SIG-M5 (cell line): ENCODE measurements at places on chromosomes 3 and 15.

DNA sequence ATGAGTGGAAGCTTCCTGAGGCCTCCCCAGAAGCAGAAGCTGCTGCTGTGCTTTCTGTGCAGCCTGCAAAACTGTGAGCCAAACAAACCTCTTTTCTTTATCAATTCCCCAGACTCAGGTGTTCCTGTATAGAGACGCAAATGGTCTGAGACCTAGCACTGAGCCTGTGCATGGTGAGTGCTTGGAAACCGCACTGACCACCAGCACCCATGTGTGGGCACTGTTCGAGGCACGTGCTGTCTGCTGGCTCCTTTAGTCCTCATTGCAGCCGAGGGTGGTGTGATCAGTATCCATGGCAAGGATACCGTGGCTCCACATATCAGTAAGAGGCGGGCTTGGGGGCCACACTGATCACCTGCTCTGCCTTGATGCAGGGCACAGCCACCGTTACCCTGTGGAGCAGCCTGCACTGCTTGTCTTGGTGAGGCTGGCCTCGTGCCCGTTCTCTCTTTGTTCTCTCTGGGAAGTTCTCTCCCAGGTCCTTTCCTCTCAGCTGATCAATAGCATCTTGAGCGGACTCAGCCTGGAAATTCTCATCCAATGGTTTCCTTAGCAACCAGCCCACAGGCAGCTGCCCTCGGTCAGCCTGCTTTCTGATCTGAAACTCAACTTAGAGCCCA lies 101.0 kb downstream of the PLXNA1 start:
- DNase-seq = no peak

- no peak for DNase-seq
Observed at GRCh38 chr3:111796566-111796965, 62.5 kb upstream of the PHLDB2 start.

DNA sequence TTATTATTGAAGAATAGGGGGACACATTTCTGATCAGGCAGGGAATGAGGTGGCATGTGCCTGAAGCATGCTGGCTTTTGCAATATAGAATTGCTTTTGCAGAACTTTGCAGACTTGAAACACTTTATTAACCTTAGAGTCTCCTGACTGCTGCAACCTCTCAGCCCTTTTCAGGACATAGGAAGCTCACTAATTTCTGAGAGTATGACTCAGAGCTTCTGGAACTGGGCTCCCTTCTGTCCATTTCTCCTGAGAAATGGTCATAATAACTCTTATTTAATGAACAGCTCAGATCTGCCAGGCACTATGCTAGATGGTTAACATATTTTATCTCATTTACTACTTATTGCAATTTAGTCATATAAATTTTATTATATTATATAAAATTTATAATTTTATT lies 38.6 kb upstream of the DGKG start:
- DNase-seq = no peak

- DNase-seq = no peak
Observed at GRCh38 chr3:42159706-42160472, 68.7 kb downstream of the TRAK1 start.

- no peak for DNase-seq
Observed at GRCh38 chr3:47379411-47379899, 1.4 kb upstream of the PTPN23 start.

DNA sequence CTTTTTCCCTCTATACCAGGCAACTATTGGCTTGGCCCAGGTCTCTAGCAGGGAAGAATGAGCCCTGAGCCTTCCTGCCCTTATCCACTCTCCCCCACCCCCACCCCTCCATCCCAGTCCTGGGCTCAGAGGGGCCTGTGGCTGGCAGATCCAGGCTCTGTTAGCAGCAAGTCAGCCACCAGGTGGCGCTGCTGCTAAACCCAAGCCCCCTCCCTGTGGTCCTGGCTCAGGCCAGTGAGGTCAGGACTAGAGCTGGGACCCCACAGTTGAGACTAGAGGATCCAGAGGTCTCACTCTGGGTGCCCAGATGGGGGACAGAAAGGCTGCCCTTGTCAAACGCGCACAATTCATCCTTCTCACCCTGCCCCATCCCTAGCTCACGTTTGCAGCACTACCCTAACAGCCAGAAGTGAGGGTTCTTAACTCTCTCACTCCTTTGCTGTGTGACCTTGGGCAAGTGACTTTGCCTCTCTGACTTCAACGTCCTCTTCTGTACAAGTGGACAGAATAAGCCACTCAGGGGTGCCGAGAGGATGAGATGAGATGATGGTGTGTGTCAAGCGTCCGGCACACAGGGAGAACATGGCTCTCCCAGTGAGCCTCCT lies 46.8 kb upstream of the SLC6A1 start:
- no peak for DNase-seq

- no peak for DNase-seq
Observed at GRCh38 chr3:138297059-138297607, 32.5 kb downstream of the NME9 start.

GRCh38 chr3:76300746-76301145 lies 515.4 kb upstream of the ZNF717 start:
- DNase-seq = no peak

DNA sequence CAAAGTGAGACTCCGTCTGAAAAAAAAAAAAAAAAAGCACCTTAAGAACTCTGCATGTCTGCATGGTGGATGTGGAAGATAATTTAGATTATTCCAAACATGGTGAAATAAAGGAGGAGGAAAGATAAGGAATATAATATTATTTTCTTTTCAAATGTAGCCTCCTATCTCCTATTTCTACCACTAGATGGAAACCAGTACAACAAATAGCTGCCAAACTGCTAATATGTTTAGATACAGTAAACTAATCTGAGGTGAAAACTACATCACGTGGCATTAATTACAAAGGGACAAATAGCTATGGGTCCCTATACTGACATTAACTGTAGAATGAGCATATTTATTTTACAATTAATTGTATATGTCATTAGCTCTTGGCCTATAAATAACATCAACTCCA lies 197.8 kb downstream of the TBC1D5 start:
- no peak for DNase-seq

DNA sequence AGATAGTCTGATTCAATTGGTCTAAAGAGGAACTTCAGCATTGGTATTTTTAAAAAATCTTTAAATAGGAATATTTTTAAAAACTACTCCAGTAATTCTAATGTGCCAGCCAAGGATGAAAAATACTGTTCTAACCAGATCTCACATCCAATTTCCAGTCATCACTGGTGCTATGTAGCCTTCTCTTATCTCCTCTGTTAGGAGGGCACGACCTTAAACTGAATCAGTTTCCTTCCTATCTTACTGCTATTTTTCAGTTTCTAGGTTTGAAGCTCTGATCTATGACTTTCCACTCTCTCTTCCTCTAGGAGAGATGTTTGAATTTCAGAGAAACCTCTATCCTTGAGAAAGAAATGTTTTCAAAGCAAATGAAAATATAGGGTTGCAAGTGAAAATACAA lies 31.9 kb downstream of the HAPLN3 start:
- DNase-seq = no peak

- no peak for DNase-seq
Observed at GRCh38 chr3:57031631-57032541, 28.6 kb upstream of the SPATA12 start.

- DNase-seq = no peak
Observed at GRCh38 chr15:80308002-80308401, 56.0 kb upstream of the CTXND1 start.

- no peak for DNase-seq
Observed at GRCh38 chr3:10928961-10929471, 63.5 kb upstream of the SLC6A1 start.

DNA sequence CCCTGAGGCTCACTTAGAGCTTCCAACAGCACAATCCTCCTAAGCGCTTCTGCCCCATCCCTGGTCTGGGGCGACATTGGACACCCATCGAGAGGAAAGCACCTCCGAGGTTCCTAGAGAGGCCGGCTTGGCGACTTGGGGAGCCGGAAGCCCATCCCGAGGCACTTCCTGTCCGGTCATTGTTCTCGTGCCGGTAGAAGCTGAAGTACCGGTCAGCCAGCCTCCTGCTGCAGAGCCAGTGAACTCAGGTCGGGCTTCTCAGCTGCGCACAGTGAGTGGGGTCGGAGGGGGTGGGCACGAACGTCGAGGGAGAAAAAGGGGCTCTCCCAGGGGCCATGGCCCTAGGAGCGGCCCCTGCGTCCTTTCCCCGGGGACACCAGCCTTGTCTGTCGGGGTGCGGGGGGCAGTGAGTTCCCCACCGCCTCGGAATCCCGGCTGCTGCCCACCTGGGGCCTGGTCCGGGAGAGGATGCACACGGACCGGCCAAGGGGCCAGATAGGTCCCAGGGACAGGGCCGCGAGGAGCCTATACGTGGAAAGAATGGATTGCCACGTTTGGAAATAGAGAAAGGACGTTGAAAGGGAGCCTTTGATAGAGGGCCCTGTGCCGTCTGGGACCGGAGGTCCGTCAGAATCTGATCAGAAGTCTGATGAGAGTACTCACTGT lies at the start of gene ZNF35:
Gene ZNF35, plus strand, starts transcription at position 169 of the 666 bp plus-strand sequence. CDS start 2,336 bp downstream, outside the sequence.
- DNase-seq = no peak

DNA sequence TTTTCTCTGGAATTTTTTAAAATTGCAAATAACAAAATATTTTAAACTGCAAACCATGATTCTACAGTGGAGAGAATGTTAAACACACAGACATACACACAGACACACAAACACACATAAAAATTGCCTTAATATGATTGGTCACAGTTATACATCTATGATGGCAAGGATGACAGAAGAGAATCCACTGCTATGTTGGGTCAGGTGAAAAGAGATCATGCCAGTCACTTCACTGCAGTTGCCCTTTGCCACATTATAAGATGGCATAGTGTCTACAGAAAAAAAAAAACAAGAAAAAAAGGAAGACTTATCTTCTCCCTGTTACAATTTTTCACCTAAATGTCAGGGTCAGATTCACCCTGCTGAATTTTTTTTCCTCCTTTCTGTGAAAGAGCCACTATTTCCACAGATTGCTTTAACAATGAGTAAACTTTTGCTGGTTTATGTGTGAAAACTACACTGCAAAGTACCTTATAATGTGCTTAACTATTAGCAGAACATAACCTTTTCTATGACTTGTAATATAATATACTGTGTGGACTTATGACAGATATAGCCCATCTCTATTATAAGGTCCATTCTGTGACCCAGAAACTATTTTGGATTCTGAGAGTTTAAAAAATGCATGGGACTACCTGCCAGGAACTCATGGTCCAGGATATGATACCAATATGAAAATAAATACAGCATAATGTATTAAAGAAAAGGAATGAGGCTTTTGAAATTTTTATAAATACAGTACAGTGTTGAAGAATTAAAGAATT lies 111.9 kb downstream of the RBMS3 start:
- no peak for DNase-seq

DNA sequence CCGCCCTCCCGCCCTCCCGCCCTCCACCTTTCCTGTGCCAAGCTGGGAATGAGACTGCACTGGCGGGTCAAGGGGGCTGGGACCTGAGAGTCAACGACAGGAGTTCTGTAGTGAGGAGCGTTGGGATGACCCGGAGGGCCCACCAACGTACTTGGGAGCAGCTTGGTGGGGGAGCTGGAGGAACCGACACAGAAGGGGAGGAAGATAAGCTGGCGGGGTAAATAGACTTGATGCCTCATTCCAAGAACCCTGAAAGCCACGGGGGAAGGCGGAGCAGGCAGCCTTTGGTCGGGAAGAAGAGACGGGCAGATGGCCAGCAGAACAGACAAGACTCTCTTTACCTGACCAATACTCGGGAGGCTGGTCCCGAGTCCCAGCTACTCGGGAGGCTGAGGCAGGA lies 277 bp downstream of the FMN1 start:
- DNase-seq = no peak

DNA sequence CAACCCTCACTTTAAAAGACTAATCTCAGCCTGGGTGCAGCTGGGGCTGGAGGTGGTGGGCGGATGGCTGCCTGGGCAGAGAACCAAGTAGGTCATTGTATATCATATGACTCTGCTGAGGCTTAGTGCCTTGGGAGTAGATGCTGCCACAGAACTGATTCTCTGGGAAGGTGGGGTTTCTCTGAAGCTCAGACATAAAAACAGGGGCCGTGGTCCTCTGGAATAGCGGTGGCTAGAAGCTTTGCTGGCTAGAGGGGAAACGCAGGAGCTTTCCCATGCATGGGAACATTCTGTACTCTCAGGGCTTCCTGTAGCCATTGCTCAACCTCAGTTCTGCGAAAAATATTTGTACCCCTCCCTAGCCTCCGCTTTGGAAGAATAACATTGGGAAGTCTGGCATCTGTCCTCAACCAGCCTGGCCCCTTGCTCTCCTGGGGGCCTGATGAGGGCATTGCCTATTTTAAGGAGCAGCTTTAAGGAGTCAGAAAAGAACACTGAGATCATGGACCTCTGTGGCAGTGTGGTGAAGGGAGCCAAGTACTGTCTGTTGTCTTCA lies 14.7 kb downstream of the TIMP4 start:
- DNase-seq = no peak

DNA sequence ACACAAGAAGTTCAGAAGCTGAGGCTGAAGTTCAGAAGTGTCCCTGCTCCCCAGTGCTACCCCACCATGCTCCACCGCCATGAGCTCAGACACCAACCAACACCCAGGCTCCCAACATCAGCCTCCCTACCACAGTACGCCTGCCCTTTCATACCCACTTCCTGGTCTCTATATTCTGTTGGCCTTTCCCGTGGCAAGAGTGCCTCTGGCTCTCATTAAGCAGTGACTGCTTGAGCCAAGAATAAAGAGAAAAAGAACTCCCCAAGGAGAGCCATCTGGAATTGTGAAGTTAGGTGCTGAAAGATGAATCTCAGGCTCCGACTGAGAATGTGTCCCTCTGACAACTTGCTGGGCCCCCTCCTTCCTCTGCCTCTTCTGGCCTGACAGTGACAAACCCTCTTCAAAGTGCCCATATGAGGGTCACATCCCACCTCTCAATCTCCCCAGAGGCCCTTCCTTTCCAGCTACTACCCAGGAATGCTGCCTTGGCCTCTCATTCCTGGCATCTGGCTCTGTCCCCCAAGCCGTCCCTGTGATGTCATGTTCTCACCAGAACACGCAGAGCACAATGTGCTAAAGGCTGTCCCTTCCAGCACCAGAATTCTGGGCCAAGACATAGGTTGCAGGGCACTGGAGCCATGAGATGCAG lies 306.8 kb downstream of the NTRK3 start:
- no peak for DNase-seq

DNA sequence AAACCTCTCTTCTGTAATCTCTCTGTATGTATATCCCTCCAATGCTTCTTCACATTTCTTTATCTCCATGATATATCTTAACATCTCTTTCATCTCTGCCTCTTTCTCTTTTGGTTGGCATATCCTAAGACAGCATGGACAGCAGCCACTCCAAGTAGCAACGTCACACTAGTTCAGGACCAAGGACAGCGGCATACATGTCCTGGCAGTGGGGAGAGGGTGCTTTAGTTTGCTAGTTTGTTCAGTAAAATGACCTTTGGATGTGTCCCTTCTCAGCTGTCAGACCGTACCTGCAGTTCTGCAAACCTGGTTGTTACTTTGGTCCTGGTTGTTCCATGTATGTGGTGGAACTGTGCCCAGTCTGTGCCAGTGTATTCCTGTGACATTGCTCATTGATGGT lies 225.6 kb upstream of the ROPN1 start:
- no peak for DNase-seq
